CD4-positive, alpha-beta T cell (primary cell): ENCODE measurements at places on chromosomes 5 and 9. TPM values are rescaled to one million over a fixed set of nuclear protein-coding genes. Genes with fewer than 3 reads are reported as not detected.
A peak's percentile ranks its signal among the peaks of the same experiment; 100 is the strongest.

DNA sequence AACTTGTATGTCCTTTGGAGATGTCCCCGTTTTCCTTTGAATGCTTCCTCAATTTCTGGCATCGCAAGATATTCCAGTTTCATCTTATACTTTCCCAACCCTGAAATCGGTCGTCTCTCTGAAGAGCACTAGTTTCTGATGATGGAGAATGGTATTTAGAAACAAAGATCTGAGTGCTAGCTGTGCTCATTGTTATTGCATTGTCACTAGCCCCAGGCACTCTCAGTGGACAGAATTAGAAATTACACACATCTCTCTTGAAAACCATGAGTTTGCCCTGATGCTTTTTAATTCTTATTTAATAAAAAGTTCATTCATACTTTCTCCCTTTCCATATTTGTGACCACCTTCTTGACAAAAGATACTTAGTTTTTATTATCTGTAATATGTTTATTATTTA is 67.7 kb downstream of the C9orf152 start:
- peaks cover 10% of the 10 kb centered on the region for H3K4me1 ChIP-seq
- no peaks in the 10 kb centered on the region for H3K27me3 ChIP-seq
- no peak for DNase-seq
- peaks cover 6% of the 10 kb centered on the region for H3K36me3 ChIP-seq
- H3K27ac ChIP-seq, result no peak overlapping the region
- no peak overlapping the region for H3K4me3 ChIP-seq

DNA sequence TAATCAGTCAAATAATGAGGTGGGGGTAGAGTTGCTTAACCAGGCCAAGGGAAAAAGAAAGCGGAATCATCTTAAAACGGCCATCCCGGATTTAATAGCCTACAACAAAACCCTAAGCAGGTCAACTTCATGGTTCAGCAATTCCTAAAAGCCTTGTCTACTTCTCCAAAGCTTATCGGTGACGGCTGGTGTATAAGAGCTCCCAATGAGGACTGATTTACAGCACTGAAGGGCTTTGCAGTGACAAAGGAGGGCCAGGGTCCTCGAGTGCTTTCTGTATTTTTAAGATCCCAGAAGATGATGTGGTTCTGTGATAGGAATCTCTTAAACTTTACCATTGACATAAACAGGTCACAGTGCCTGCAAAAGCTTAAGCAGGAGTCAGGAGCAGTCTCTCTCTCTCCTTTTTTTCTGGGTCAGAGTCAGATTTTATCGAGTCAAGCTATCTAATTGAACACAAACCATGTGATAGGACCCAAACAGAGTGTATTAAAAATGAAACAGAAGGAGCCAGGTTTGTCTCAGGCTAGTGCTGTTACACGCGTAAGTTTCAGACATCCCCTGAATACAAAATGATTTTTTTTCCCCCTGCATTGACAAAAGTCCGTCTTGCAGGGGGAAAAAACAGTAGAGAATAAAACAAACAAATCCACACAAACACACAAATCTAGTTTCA is 663.6 kb upstream of the ZNF608 start:
- no peak for DNase-seq
- no peaks in the 10 kb centered on the region for H3K36me3 ChIP-seq
- H3K4me3 ChIP-seq, result no peak overlapping the region
- H3K4me1 ChIP-seq, result no peaks in the 10 kb centered on the region

DNA sequence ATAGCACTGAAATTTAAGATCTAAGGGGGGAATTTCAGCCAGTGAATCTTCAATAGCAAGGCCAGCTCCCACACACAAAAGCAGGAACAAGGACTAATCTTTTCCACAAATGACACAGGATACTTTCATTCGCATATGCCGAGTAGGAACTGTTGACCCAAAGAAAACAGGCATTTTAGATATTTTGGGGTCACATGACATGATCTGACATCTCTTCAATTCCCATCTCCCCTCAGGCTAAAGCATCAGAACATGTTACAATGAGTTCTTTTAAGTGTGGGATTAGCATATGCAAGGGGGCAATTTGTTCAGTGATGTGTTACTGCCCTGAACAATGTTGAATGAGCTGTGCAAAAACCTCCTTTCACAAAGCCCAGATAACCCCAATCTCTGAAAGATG is 68.2 kb downstream of the TLE1 start:
- no peak for DNase-seq
- H3K27me3 ChIP-seq, result no peaks in the 10 kb centered on the region
- H3K36me3 ChIP-seq, result no peaks in the 10 kb centered on the region
- H3K4me1 ChIP-seq, result no peaks in the 10 kb centered on the region

DNA sequence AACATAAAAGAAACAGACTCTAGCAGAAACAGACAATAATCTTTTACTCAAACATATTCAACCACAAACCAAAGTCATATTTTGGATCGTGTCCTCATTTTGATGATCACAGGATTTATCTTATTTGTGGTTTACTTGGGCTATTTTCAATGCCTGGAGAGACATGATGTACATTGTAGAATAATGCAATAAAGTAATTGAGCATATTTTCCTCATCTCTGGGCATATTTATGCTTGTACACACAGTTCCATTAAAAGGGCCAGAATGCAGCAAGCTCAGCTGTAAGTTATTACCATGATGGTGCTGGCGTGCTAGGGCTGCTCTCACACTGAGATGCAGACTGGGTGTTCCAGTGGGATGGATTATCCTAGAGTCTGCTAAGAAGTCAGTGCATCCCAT is 456.7 kb downstream of the TLE4 start:
- H3K27ac ChIP-seq, result no peak overlapping the region
- DNase-seq, result no peak
- H3K4me3 ChIP-seq, result no peak overlapping the region

FAM169A gene
- 14.7 TPM for total RNA-seq

- H3K36me3 ChIP-seq, result no peaks in the 10 kb centered on the region
- H3K27ac ChIP-seq, result no peak overlapping the region
- peaks cover 4% of the 10 kb centered on the region for H3K27me3 ChIP-seq
- DNase-seq, result no peak
- no peak overlapping the region for H3K4me3 ChIP-seq
These were observed 16.2 kb downstream of the PRLR start for GRCh38 chr5:35214051-35214450.

GRCh38 chr5:149645725-149646124 is 64.4 kb downstream of the ARHGEF37 start:
- no peaks in the 10 kb centered on the region for H3K27me3 ChIP-seq
- H3K4me1 ChIP-seq, result no peaks in the 10 kb centered on the region
- H3K4me3 ChIP-seq, result no peak overlapping the region
- H3K36me3 ChIP-seq, result no peaks in the 10 kb centered on the region
- no peak for DNase-seq

GRCh38 chr5:150131978-150132694 is 23.5 kb downstream of the PDGFRB start:
- H3K27ac ChIP-seq, result no peak overlapping the region
- H3K36me3 ChIP-seq, result no peaks in the 10 kb centered on the region
- no peaks in the 10 kb centered on the region for H3K27me3 ChIP-seq
- no peak for DNase-seq
- H3K4me1 ChIP-seq, result peaks cover 4% of the 10 kb centered on the region

DNA sequence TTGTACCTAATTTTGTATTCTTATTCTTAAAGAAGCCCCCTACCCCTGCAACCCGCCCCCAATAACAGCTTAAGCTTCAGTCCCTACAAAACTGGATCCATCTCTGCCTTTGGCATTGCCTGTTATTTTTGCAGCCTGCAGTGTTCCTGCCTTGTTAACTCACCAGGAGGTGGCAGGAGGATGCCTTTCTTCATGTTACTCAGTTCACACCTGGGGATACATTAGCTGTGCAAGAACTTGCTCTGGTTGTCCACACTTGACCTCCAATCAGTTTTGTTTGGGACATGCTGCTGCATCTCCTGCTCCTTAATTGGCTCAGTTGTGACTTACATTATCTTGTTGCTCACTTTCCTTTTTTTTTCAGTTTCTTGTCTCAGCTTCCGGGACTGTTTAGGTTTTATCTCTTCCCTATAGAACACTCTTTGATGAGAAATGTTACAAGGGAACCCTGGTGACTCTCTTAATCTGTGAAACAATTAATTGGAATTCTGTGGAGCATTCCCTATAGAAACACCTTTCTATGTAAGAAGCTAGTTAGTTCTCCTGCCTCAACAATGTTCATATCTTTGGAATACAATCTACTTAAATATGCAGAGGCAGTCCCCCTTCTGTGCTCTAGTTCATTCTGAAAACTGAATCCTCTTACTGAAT is 467.7 kb upstream of the ACO1 start:
- H3K4me1 ChIP-seq, result no peaks in the 10 kb centered on the region
- H3K4me3 ChIP-seq, result no peak overlapping the region
- no peaks in the 10 kb centered on the region for H3K36me3 ChIP-seq

DNA sequence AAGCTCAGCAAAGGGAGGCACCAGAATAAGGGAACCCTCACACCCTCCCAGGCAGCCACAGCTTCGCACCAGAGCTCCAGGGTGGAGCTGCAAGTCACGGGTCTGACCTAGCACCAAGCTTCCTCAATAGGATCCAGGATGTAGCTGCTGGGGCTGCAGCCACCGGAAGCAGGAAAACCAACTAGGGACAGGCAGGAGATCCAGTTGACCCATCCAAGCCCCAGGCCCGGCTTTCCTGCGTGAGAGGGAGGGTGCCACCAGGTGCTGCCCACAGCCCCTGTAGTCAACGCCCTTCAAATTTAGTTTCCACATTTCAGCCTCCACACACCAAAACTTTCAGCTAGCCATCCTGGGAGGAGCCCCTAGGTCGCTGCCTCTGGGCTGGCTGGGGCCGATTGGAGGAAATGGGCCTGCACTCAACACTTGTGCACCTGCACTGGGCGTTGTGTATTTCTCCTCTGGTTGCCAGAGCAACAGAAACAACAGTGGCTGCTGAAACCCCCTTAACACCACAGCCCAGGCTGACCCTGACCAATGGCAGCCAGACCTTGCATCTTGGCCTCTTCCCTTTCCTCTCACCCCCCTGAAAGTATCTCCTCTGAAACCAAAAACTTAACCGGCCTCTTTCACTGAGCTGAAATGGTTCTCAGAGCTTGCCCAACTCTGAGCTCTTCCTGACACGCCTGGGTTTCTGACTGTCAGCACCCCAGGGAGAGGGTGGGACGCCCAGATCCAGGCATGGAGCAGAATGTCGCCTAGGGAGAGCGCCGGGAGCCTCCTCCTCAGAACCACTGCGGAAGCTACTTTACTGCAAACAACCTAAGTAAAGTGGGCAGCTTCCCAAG is 226.5 kb upstream of the MAP3K1 start:
- peak; percentile 88 for DNase-seq
- H3K36me3 ChIP-seq, result no peaks in the 10 kb centered on the region
- no peak overlapping the region for H3K4me3 ChIP-seq
- H3K27ac ChIP-seq, result peak overlapping the region; percentile 95
